ENCODE measurements at places on chromosomes 4 and X.

- no peak for DNase-seq
These were observed 51.2 kb downstream of the IRF2 start for GRCh38 chr4:184423003-184423686.

GRCh38 chrX:107669261-107669660 is 41.0 kb downstream of the PRPS1 start:
- DNase-seq = no peak

DNA sequence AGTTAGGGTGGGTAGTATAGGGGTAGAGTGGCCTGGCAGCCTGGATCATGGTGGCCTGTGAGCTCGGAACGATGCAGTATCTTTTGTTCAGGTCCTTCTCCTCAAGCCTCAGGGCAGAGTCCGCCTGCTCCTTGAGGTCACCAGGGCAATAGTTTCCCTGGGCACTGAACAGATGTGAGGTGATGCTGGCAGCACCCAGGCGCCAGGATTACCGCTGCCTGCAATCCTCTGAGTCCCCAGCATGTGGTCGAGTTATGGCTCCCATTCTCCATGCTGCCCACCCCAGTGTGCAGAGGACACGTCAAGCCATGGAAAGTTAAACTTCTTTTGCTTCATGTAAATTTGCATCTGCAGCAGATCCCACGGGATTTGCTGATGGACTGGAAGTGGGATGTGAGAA is 38.7 kb downstream of the NEIL3 start:
- no peak for DNase-seq

- DNase-seq = peak; percentile 40
These were observed 97.0 kb upstream of the LNX1 start for GRCh38 chr4:53688186-53688790.

DNA sequence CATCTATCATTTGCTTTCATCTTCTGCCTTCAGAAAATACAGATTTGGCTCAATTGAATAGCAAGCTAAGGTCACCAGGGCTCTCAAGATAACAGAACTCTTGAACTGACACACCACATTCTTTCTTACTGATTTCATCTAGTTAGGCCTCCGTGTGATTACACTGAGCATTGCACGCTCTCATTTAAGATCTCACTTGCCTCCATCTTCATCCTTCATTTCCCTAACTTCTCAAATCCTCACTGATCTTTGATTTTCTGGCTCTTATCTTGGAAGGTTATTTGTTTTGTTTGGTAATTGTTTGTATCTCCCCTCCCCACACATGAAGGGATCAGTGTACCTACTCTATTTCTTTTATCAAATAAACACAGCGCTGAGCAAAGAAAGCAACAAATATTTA is 47.7 kb downstream of the MANBA start:
- no peak for DNase-seq

- DNase-seq = peak; percentile 3
These were observed 43.2 kb downstream of the SLC9A6 start for GRCh38 chrX:136028383-136028984.

DNA sequence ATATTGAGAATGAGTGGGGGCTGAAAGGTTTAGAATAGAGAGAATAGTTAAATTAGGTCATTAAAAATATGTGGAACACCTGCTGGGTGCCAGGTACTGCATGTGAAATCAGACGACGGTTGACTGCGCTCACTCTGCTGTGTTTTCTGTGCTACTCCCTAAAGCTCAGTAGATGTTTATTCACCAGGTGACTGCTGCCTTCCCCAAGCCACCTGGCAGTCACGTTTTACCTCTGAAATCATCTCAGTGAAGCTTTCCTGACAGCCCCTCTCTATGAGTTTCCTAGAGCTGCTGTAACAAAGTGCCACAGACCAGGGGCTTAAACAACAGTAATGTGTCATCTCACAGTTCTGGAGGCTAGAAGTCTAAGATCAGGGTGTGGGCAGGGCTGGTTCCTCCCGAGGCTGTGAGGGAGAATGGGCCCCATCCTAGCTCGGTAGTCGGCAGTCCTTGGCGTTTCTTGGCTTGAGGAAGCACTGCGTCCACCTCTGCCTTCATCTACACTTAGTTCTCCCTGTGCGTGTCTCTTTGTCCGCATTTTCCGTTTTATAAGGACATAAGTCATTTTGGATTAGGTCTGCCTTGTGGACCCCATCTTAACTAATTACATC is 25.3 kb downstream of the ADD1 start:
- DNase-seq = no peak

- DNase-seq = no peak
These were observed 109.5 kb downstream of the CDKL5 start for GRCh38 chrX:18534949-18535348.

- DNase-seq = no peak
These were observed 92.6 kb upstream of the H2AZ1 start for GRCh38 chr4:100042711-100043110.

- DNase-seq = no peak
These were observed 50.4 kb downstream of the SHROOM3 start for GRCh38 chr4:76485450-76485849.

- no peak for DNase-seq
These were observed 263.2 kb upstream of the ITM2A start for GRCh38 chrX:79630033-79631009.

DNA sequence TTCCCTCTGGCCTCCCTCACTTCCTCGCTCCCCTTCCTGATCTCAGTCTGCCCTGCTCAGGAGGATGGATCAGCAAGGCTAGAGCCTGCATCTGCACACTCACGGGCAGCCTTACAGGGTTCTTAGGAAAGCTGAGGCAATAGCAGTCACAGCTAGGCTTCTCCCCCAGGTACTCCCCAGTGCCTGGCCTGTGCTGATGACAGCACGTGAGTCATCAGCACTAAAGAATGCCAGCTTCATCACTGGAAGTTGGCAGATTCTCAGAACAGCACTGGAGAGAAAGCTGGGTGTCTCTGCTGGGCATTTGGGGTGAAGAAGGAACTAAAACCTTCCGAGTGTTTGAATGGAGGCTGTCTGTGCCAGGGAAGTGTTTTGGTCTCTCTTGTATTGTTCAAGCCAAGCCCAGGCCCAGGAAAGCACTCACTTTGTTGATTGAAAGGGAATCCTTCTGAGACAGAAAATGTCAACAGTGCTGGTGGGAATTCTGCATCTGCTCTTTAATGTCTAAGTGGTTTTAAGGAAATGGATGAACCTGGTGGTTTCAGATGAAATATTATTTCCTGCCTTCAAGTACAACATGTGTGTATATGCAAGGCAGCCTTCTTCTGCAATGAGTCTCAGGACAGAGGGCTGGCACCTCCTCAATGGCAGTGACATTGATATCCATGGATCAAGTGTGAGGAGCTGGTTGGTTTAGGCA is 73.0 kb upstream of the SCOC start:
- DNase-seq = no peak

DNA sequence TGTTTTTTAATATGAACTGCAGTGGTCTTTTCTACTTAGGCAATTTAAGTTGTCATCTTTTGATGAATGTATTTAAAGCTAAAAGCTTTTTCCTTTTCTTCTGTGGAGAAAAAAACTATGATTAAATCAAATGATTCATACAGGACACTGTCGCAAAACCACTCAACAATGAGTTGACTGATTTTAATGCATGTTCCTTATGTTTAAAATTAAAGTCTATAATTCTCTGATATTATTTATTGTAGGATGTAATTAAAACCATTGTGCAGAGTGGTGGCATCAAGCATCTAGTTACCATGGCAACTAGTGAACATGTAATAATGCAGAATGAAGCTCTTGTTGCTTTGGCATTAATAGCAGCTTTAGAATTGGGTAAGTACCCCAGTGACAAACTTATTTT is 172.5 kb downstream of the RAP1GDS1 start:
- no peak for DNase-seq

GRCh38 chr4:52107745-52108144 is 56.6 kb downstream of the SPATA18 start:
- no peak for DNase-seq

DNA sequence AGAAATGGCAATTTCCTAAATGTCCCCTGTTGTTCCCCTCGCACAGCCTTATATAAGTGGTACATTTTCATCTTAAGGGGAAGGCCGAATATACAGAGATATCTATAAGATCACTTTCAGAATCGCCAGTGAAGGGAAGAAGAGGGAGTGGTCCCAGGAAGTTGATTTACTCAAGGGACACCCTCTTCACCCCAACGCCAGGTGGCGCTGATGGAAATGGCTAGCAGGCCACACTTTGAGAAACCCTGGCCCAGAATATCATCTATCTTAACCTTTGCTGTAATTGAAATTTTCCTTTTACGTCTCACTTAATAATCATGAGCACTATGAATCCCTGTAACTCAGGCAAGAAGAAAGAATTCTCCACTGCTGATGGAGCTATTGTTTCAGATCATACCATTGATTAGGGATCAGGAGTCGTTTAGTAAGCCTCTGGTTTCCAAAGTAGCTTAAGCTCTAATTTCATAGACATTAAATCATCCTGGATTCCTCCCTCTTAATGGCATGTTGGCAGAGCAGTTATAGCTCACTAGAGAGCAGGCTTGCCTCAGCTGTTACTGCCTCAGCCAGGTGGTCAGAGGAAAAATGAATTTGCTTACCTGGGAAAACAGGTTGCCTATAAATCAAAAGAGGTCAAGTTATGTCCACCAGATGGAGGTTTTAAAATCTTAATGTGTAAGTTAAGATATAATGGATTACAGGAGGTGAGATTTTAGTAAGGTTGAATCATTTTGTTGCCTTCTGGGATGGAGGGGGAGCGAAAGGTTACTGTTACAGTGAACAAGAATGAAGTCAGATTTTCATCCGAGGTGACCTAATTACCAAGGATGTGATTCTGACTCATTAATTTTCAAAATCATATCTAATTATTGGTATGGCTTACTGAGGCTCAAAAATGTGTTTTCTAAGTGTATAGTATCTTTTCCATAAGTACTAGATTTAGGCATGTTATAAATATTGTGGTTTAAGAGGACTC is 941.2 kb upstream of the TENM3 start:
- DNase-seq = peak; percentile 1

- DNase-seq = peak; percentile 25
These were observed 5.7 kb downstream of the IL2 start for GRCh38 chr4:122450847-122451246.

DNA sequence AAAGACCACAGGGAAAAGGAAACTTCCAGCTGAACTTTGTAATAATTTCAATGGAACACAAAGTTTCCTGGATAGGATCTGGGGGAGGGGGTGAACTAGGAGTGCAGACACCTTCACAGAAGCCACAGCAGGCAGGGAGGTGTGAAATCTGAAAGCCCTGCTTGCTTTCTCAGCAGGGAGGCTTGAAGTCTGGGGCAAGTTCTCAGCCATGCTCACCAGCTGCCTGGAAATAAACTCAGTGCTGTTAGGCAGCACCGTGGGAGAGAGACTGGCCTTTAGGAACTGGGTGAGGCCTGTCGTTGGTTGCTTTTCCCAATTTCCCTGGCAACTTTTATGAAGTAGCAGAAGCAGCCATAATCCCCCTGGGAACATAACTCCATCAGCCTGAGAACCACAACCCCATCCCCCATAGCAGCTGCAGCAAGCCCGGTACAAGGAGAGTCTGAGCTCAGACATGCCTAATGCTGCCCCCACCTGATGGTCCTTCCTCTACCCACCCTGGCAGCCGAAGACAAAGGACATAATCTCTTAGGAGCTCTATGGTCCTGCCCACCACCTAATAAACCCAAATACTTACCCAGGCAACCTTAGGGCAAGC is 39.2 kb upstream of the NMU start:
- no peak for DNase-seq

DNA sequence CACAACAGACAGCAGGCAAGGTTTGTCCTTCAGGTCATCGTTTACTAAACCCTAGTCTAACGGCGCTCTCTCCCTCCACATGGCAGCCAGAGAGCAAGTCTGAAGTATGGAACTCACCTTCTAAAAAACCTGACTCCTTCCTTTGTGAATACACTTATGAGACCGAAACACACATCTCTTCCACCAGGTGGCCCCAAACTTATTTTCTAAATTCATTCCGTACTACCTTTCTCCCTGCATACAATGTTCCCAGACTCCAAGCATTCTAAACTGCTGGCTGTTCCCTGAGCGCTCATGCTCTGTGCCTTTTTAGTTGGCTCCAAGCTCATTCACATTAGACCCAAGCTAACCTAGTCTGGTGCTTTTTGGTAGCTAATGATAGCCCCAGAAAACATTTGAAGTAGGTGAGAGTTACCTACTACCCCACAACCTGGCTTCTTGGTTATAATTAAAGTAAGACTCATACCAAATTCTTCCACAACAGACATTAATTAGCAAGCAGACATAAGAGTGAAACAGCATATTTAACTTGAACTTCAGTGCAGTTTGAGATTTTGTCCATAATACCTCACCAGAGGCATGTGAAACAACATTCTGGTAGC is 67.6 kb upstream of the DCLK2 start:
- no peak for DNase-seq

GRCh38 chrX:151816934-151817333 is 82.4 kb downstream of the CNGA2 start:
- no peak for DNase-seq

GRCh38 chr4:141635736-141636081 is 674 bp upstream of the IL15 start:
- no peak for DNase-seq

- DNase-seq = no peak
These were observed 6.0 kb upstream of the EFNB1 start for GRCh38 chrX:68822641-68823410.

- no peak for DNase-seq
These were observed 26.8 kb upstream of the FMR1 start for GRCh38 chrX:147884958-147885357.

DNA sequence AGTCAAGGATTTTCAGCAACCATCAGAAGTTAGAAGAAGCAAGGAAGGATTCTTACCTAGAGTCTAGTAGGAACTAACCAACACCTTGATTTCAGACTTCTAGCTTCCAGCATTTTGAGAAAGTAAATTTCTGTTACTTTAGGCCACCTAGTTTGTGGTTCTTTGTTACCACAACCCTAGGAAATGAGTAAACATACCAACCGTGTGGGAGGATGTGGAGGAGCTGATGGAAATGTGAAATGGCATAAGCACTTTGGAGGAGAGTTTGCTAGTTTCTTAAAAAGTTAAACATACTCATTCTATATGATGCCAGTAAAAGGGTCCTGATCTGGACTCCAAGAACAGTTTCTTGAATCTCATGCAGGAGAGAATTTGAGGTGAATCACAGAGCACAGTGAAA is 679.4 kb downstream of the PDHA2 start:
- DNase-seq = no peak

- DNase-seq = no peak
These were observed 134.2 kb downstream of the PTTG2 start for GRCh38 chr4:38094419-38094818.

GRCh38 chr4:128879971-128880370 is 70.5 kb downstream of the JADE1 start:
- no peak for DNase-seq
